Hematopoietic multipotent progenitor cell (in vitro differentiated cells): ENCODE measurements at places on chromosomes 2 and 18. TPM values are rescaled to one million over a fixed set of nuclear protein-coding genes. Genes with fewer than 3 reads are reported as not detected.

- no peak for DNase-seq
Measured at GRCh38 chr2:220353897-220354296, 726.5 kb downstream of the SLC4A3 start.

Gene CD8B2
- total RNA-seq = under 0.01 TPM

GRCh38 chr2:46346719-46347118 is 49.5 kb downstream of the EPAS1 start:
- no peak for DNase-seq

GRCh38 chr2:77999376-77999775 is 477.2 kb upstream of the LRRTM4 start:
- DNase-seq = no peak

GRCh38 chr2:145260081-145260480 is 740.2 kb upstream of the ZEB2 start:
- DNase-seq = peak; percentile 54

Gene CYP1B1
- total RNA-seq = 2.7 TPM

- DNase-seq = no peak
Measured at GRCh38 chr18:66457245-66457644, 146.6 kb downstream of the CDH19 start.

GRCh38 chr2:119724656-119725485 is 34.9 kb upstream of the PTPN4 start:
- no peak for DNase-seq

DNA sequence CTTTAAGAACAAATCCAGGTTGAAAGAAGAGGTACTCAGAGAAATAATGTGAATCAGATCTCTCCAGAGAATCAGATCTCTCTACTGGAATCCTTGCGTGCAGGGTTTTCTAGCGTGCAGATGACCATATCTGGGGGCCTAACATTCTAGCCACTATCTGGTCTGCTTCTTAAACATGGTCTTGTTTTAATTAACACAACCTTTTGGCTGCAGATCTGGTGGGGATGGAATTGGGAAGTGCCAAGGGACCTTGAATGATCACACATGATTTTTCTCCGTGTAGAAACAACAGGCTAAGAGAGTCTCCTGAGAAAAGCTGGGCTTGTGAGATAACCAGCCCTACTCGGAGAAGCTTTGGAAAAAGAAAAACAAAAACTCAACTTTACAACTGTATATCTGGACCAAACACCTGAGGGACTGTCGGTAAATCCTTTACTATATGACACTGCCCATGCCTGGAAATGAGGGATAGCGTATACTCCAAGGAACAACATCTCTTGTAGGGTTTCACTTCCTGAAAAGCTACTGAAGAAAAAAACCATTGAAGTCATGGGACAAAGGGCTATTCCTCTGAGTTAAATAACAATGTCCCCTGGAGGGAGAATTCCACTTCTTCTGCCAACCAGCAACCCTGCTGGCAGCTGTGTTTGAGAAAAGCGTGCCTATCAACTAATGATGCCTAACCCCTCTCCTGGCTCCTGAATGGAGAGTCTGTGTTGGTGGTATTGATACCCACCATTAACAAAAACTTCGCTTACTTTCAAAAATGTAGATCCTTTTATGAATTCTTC is 171.0 kb upstream of the REV1 start:
- no peak for DNase-seq

DNA sequence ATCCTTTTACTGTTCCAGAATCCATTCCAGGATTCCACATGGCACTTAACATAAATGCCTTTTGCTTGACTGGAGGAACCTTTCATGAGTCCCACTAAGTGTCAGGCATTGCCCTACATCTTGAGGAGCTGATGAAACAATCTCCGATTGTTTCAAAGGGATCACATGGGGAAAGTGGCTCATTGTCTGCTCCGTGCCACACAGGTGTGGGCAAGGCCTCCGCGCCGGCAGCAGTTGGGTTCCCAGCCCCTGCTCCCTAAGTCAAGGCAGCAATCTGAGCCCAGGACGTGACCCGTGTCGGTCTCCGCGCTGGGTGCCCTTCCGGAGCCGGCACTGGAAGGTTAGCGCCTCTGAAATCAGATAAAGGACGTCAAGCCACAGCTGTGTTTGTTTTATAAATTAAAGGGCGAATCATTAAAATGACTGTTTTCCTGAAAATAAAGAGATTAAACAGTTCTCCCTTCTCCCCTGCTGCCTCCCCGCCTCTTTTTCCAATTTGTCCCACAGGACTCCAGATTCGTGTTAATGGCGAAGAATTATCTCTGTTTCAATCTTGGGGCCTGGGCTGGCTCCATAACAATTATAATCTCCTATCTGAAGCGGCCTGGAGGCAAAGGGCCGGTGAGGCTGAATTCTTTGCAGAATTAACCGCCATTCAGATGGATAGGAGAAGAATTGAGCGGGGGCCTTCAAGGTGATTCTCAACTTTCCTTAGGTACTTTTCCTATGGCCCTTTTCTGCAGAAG is 84.3 kb upstream of the FZD7 start:
- DNase-seq = no peak

DNA sequence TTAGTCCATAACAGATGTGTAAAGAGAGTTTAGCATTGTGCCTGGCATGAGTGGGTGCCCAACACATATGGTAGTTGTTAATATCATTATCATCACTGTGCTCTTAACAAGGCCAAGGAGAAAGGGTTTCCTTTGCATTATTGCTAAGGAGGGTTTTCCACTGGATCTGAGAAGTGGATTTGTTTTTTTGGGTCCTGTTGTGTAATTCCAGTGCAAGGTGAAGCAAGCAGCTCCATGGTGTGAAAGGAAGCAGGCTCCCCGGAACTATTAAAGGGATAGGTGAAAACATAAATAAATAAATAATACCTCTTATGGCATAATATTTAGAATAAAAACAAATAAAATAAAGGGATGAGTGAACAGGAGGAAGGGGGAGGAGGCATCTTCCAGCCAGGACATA is 65.3 kb downstream of the MTCL1 start:
- DNase-seq = no peak

DNA sequence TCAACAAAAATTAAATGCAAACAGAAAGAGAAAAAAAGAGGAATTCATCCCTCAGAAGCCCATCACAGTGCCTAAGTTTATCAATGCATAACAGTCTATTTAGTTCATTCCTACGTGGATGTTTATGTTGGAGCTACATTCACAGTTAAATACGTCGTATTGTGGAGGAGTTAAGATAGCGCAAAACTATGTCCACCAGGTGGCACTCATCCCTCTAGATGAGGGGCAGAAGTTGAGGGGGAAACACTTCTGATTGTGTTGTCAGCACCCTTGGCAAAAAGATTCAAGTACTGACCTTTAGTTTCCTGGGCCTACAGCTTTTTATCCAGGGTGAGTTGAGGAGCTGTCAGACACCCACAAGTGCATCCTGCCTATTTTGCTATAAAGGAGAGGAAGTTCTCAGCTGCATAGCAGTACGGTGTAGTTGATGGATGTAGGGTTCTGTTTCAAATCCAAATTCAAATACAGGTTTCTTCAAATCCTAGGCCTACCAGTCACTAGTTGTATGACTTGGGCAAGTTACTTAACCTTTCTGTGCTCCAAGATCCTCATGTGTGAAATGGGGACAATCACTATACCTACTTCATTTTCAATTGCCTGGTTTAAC is 26.8 kb upstream of the MYO1B start:
- peak; percentile 61 for DNase-seq

- DNase-seq = no peak
Measured at GRCh38 chr2:164896226-164896625, 54.6 kb upstream of the COBLL1 start.

DNA sequence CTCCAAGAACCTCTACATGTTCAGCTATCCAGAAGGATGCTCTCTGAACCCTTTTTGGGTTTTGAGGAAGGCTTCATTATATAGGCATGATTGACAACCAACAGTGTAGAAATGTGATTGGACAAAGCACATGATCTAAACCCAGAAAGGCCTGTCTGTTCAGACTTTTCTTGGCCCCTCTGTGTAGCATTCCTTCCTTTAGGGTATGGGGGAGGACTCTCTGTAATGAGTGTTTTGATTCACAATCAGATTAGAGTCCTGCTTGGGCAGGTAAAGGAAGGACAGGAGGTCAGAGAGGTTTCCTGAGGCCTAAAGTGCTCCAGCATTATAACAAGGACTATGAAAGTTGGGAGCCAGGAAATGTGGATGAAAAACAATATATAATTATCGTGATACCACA is 13.6 kb downstream of the GULP1 start:
- DNase-seq = no peak

DNA sequence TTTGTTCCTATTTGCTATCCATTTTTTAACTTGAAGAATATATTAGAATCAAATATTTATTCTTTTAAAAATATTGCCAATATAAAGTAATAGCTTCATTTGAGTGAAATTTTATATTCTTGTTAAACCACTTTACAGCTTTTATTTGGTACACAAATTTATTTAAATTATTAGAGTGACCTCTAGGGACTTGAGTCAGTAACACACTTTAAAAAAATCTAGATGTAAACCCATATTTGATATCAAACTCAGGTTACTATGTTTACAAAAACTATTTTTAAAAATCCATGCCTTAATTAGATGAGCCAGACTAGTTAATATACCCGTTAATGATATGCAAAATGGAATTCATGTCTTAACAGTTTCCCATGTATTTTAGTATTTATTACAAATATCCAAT is 134.6 kb downstream of the MAP4K4 start:
- DNase-seq = no peak

DNA sequence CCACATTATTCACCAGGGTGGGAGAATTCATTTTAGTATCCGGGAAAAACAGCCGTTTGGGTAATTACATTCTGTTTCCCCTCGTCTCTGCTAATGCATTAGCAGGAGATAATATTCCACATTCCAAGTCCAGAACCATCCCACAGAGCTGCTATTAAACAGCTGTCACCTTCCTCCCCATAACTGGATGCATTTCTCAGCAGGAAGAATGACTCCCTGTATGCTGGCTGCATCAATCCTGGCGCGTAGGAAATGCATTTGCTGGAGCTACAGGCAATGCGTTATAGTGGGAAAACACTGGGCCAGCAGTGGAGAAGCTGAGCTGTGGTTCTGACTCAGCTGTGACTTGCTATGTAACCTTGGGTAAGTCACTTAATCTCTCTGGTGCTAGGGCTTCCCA is 246.0 kb downstream of the CLIP4 start:
- no peak for DNase-seq

Gene HOXD8
- not detected for total RNA-seq

Gene CFAP65
- not detected for total RNA-seq

- no peak for DNase-seq
Measured at GRCh38 chr18:53503914-53504441, 720.5 kb downstream of the MBD2 start.

DNA sequence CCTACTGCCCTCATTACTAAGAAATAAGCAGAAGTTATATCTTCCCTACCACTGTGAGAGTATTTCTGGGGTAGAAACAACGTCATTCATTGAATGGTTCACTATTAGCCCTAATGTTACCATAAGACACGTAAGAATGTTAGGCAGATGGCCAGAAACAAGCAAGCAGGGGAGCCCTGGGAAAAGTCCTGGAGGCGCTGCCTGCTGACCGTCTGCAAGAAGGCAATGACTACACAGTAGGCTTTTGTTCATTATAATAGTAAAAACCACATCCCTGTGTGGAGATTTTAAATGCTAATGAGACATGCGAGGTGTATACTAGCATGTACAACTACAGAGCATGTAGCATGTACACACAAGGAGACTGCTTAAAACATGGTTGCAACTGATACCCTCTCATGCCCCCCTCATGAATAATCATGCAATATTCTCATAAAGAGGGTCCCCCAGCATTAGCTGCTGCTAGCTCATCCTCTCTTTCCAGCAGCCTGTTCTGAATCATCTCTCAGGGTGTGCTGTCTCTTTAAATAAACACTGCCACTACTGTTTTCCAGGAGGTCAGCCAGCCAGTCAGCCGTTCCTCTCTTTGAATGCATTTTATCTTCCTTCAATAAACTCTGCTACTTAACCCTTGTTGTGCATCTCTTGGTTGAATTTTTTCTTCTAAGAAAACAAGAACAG is 23.6 kb downstream of the SUCLG1 start:
- DNase-seq = no peak

Gene GCG
- total RNA-seq = not detected

DNA sequence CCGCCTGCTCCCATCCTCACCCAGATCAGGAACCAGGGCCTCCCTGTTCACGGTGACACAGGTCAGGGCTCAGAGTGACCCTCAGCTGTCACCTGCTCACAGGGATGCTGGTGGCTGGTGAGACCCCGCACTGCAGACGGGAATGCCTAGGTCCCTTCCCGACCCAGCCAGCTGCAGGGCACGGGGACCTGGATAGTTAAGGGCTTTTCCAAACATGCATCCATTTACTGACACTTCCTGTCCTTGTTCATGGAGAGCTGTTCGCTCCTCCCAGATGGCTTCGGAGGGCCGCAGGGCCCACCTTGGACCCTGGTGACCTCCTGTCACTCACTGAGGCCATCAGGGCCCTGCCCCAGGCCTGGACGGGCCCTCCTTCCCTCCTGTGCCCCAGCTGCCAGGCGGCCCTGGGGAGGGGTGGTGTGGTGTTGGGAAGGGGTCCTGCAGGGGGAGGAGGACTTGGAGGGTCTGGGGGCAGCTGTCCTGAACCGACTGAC is 31.7 kb downstream of the GPC1 start:
- DNase-seq = no peak

Gene CNTNAP5
- 0.27 TPM for total RNA-seq

Gene SFTPB
- total RNA-seq = not detected

GRCh38 chr18:10147226-10147625 is 233.4 kb downstream of the VAPA start:
- DNase-seq = no peak

GRCh38 chr2:168181825-168182224 is 65.6 kb downstream of the STK39 start:
- no peak for DNase-seq

Gene CRACDL
- total RNA-seq = 1.6 TPM

DNA sequence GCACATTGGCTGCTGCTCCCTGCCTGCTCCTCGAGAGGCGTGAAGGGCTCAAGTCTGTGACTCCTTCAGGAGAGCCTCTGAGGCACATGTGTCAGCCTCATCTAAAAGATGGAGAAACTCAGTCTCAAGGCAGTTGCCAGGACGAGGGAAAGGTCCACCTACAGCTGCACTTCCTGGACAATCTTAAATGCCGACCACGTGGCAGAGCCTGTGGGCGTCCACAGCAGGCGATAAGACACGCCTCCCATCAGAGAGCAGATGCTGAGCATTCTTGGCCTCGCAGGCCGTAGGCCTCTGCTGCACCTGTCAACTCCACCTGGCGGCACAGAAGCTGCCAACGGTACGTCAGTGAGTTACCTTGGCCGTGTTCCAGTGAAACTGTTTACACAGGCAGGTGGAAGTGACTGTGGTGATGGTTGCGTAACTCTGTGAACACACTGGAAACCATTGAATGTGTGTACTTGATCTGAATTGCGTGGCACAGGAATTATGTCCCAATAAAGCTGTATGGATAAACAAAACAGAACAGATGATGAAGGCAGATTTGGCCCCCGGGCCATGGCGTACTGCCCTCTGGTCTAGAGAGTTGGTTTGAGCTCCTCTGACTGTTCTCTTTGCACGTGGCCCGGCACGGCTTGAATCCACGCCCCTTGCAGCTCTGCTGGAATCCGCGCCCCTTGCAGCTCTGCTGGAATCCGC is 114.5 kb downstream of the RNF144A start:
- peak; percentile 67 for DNase-seq

DNA sequence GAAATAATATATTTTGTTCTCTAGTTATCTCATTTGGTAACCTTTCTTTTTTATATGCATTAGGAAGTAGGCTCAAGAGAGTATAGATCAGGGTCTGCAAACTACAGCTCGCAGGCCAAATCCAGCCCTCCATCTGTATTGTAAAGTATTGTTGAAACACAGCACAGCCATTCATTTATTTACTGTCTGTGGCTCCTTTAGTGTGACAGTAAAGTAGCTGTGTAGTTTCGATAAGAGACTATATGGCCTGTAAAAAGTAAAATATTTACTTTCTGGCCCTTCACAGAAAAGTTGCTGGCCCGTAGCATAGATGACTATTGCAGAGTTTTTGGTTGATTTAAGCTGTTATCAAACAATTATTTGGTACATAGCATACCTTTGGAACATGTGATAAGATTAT is 67.6 kb downstream of the MIB1 start:
- DNase-seq = no peak
